ENCODE measurements at places on chromosomes 7 and 10.

DNA sequence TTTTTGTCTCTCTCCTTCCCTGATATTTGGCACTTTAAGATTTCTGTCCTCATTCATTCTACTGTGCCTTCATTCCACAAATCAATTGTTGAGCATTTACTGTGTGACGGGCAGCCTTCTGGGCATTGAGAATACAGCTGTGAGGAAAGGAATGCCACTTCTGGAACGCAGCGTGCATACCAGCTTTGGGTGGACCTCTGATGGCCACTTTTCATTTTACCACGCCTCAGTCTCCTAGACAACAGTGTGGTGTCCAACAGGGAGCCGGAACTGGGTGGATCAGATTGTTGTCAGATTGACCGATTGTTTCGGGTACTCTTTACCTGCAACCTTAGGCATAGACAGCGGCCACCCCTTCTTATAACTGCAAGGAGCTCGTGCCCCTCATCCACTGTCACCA is 222.7 kb upstream of the DPP6 start:
- DNase-seq = no peak

DNA sequence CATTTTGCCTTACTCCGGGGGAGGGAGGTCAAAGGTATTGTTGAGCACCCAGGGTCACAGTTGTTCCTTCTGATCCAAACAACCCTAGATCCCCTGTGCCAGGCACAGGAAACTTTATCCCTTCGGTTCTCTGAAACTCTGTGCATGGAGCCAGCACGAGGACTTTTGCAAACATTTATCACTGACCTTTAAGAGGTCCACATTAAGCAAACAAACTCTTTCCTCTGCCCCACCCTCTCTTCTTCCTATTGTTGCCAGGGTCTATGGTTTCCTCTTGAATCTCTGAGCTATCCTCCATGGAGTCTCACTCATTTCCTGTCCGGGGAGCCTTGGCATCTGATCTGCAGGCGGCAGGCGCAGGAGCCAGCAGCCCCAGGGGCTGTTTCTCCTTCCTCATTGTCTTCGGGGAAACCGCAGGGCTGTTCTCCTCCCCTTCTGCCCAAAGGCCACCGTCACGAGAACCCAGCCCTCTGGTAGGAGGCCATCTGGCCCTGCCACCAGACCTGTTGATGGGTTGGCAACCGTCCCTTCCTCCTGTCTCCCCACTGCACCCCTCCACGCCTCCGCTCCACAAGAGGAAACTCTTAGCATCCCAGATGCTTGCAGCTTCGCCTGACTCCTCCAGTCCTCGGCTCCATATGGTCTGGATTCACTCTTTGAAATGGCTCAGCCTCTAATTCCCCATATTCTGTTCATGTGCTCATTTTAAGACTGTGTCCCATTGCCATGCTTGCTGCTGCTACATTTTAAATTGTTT is 327.3 kb upstream of the NRP1 start:
- DNase-seq = no peak

DNA sequence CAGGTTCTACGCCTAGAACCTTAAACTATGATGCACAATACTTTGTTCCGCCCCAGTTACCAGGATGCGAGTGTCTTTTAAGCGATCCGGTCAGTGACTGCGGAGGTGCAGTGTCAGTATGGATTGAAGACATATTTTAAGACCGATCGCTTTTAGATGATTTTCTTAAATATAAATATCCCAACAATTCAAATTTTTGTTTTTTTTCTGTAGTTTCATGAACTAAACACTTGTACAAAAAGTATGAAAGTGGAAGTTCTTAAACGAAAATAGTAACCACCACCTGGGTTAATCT is 835 bp downstream of the COMMD3 start:
- DNase-seq = no peak

- DNase-seq = no peak
Observed at GRCh38 chr7:24851786-24852185, 94.5 kb upstream of the GSDME start.

All from stimulated activated CD4-positive, alpha-beta T cell treated with anti-CD3 and anti-CD28 coated beads, Interleukin-15, amount 100 ng/mL, for 1 hour (primary cell).